ENCODE measurements at places on chromosomes 3 and 15. TPM values are rescaled to one million over a fixed set of nuclear protein-coding genes. Genes with fewer than 3 reads are reported as not detected.

The SLC27A2 gene
- total RNA-seq, result 24.3 TPM

The PPP1R14D gene
- not detected for total RNA-seq

The CDCP1 gene
- total RNA-seq, result 0.53 TPM

The MINAR1 gene
- total RNA-seq, result 0.31 TPM

The SERINC4 gene
- 0.15 TPM for total RNA-seq

The SLC6A1 gene
- total RNA-seq, result not detected

The ARIH1 gene
- total RNA-seq, result 187 TPM

The ISLR gene
- not detected for total RNA-seq

The GPR176 gene
- total RNA-seq, result 0.27 TPM

The SIAH2 gene
- 74.0 TPM for total RNA-seq

The HTR3E gene
- total RNA-seq, result not detected

The KBTBD8 gene
- 15.5 TPM for total RNA-seq

The ETV5 gene
- total RNA-seq, result 1.3 TPM

The RNF168 gene
- total RNA-seq, result 26.1 TPM

The OR5K2 gene
- not detected for total RNA-seq

The GOLGA6C gene
- total RNA-seq, result not detected

The DPPA2 gene
- total RNA-seq, result not detected

All from activated CD4-positive, alpha-beta memory T cell treated with anti-CD3 and anti-CD28 coated beads for 36 hours (primary cell).